ENCODE measurements at places on chromosomes 2 and 18. TPM values are rescaled to one million over a fixed set of nuclear protein-coding genes. Genes with fewer than 3 reads are reported as not detected.

The CACNB4 gene
- total RNA-seq, result 4.9 TPM

The MROH2A gene
- total RNA-seq, result not detected

The TTR gene
- total RNA-seq, result not detected

The PAX8 gene
- total RNA-seq, result 1.7 TPM

DNA sequence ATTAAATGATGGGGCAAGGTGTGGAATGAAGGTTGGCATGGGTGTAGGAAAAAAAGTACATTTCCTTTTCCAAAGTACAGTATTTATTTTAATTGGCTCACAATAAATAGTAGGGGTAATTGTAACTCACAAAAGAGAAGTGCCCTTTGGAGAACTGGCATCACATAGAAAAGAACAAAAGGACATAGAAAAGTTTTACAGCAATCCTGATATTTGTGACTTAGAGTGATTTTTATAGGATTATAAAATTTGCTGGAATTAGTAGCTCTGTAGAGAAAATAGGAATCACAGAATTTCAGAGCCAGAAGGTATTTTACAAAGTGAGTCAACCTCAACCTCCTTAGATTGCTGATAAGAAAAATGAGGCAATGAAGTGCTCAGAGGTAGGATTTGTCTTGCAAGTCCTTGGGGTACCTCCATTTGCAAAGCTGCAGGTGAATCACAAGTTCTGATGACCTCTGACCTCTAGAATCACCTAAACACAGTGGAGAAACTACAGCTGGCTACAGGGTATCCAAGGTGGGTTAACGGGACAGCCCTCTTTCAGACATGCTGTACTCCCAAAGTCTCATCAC, 133.6 kb downstream of the SOCS6 start:
- DNase-seq, result no peak

DNA sequence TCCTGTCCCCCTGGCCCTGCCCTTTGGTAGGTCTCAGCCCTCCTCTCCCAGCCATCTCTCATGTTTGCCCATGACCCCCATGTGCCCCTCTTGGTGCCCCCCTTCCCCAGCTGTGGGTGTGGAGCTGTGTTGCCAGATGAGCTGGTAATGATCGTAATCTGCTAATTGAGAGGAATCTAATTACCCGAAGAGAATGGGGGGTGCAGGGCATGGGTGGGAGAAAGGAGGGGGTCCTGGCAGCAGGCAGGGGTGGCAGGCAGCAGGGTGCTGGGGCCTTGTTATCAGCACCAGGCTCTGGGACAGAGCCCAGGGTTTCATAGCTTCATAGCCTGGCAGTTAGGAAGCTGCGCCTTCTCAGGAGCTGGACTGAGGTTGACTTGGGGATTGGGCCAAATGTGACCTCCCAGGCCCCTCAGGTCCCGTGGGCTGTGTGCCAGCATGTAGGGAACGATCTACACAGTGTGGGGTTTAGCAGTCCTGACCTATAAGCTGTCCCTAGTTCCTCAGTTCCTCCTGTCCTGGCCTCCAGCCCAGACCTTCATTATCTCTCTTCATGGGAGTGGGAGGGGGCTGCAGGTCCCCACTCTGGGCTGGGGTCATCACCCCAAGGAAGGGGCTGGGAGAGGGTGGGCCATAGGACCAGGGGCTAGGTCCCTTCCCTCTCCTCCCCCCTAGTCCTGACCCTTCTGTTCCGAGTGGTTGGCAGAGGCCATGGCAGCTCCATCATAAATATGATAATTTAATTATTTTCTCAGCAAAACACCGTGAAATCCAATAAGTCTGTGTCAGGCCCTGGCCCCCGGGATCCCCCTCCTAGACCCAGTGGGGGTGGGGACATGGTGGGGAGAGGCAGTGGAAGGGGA, 6.5 kb upstream of the ASIC4 start:
- DNase-seq, result no peak

The TTN gene
- 2.0 TPM for total RNA-seq

The CHRNG gene
- not detected for total RNA-seq

The HOXD10 gene
- 19.6 TPM for total RNA-seq

The CPLX4 gene
- not detected for total RNA-seq

DNA sequence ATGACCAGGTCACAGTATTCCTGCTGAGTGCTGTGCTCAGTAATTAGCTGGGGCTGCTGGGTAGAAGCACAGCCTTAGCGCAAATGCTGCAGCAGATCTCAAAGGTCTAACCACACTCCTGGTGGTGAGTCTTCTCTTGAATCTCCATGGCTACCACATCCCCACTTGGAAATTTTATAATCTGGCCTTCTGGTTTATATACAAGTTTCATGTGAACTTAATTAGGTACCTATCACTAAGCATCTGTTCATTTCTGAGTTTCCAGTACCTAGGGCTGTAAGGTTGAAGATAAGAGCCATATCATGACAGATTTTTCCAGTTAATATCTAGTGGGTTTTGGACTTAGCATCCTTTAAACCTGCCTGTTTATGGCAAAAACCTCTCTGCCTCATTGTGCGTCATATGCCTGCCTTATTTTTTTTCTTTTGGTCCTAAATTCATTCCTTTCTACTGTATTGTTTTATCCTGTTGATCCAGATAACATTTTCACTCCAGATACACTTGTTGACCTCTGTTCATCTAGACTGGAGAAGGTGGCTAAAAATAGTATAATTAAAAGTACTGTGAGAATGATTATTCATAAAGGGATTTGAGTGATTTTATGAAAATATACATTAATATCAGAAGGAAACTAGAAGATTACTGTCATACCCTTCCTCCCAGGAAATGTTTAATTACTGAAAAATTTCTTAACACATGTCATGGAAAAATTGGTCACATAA, 168.4 kb upstream of the THUMPD2 start:
- no peak for DNase-seq
